ENCODE measurements at places on chromosomes 2 and 18. TPM values are rescaled to one million over a fixed set of nuclear protein-coding genes. Genes with fewer than 3 reads are reported as not detected.

STPG4 gene
- not detected for total RNA-seq

CCDC85A gene
- total RNA-seq = 7.1 TPM

DNA sequence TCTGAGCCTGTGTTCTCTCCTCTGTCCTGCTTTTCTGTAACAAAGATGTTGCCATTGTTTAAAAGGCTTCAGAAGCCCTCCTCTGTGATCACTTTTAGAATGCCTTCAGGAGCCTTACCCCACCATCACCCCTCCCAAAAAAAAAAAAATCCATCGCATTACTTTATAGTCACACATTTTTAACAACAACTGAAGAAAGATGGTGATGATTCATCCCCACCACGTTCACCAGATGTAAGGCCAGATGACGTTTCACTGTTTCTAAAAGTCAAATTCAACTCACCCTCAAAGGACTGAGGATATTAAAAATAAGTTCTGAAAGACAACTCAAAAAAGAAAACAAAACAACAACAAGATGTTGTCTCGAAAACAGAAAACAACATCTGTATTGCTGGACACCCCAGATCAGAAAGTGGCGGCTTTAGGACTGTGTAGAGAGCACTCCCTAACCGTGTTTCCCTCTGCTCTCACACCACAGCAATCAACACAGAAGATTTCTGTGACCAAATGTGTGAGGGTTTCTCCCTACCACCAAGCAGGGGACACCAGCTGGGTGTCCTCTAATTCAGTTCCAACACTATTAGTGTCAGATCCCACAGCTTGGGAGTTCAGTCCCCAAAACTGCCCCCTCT, 61.9 kb upstream of the CREB1 start:
- no peak for DNase-seq

DNA sequence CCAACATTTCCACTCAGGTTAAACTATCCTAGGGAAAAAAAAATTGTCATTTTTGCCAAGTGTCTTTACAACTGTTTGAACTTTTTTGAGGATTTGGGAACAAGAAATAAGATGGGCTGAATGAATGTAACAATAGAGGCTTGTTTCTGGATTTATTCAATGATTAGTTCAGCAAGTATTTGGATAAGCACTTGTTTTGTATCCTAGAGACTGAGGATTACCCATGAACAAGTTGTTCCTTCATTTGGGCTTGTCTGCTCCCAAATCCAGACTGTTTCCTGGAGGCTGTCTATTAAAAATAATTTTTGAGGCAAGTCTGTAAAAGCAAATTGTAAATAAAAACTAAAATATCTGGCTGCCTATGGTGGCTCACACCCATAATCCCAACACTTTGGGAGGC, 62.0 kb upstream of the CSRNP3 start:
- no peak for DNase-seq

GRCh38 chr18:67577386-67577785, 60.9 kb upstream of the DSEL start:
- no peak for DNase-seq

- no peak for DNase-seq
These were observed 316 bp downstream of the GRP start for GRCh38 chr18:59220164-59220783.

GRCh38 chr2:221170548-221170947, 401.6 kb downstream of the EPHA4 start:
- DNase-seq = no peak

Measured in urinary bladder (tissue), 4 donors.